ENCODE measurements at places on chromosomes 2 and 18.

DNA sequence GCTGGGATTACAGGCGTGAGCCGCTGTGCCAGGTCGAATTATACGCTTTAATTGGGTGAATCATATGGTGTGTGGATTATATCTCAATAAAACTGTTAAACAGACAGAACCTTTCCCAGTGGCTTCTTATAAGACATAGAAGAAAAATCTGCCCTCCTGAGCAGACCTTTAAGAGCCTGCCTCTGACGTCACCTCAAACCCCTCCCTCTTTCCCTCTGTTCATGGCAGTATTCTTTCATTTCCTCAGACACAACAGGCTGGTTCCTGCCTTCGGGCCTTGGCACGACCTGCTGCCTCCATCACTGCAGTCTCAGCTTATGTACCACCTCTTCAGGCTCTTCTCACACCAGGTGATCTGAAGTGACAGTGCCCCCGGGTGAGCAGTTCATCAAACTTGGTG lies 14.0 kb upstream of the PDIA6 start:
- DNase-seq: no peak

GRCh38 chr2:156115338-156115737 lies 217.2 kb downstream of the NR4A2 start:
- DNase-seq: no peak

DNA sequence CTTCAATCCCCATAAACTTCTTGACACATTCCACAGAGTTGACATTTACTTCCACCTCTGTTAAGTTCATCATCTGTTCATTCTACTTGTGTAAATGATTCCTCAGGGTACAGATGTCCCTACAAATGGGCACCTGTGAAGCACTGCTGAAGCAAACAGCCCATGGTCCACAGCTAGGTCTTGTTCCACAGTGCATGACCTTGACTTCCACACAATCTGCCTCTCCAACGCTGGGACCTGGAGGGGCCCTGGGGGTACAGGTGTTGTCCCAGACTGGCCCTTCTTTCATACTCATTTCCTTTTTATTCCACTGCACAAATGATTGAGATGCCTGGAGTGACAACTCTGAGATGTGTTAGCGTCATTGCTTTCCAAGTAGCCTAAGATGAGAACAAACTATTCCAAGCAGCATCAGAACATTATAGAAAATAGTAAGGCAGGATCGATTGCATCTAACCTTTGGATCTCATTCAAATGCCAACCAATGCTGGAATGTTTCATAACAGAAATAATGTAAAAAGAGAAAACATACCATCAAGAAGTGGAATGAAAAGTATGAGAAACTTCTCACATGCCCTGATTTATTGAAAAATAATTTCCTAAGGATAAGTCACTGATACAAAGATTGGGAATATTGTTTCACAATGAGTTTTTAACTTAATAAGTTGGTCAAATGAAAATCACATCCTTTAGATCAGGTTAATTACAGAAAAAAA lies 31.2 kb downstream of the PIEZO2 start:
- DNase-seq: no peak

- DNase-seq: no peak
Measured at GRCh38 chr2:155301221-155301620, 602.7 kb downstream of the KCNJ3 start.

DNA sequence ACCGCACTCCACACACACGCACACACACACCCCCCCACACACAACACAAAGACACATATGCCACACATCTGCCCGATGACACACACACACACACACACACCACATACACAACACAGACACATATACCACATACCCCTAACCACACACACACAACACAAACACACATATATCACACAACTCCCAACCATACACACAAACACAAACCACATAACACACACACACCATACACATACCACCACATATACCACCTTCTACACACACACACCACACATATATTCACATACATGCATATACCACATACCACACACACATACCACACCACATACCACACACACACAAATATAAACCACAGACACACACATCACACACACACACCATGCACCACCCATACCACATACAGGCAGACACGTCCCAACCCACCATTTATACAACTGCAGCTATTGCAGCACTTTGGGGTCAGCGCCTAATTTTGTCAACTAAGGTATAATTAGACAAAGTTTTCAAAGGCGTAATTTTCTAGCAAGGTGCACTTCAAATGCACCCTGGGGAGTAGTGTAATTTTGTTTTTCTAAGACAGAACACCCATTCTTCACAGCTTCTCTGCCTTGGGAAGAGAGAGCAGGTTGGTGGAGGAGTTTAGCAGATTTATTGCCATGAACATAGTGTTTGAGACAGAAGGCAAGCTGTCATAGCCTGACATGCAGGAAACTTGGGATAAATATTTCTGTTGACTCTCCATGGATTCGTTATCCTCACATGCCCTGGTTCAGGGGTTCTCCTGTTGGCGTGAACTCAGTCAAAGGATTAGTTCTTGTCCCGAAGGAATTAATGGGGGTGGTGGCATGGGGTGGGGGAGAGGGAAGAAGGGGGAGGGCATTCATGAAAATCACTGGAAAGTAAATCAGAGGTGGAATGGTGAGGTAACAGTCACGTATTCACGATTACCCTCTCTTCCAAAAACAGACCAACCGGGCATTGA lies 416.1 kb downstream of the LPIN1 start:
- DNase-seq: no peak

DNA sequence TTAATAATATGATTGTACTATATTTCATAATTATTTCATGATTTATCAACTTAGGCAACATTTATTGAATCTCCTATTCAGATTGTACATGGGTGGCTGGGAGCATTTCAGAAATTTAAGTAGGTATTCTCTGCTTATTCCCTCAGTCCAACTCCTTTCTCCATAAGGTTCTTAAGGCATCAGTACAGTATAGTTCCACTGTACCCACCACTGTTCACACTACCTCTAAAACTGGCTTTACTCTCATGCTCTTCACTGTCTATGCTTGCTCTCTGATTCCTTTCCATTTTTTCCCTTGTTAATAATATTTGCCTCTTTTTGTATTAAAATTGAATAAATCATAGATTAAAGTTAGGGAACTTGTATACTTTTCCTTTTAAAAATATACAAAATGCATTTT lies 89.8 kb downstream of the EHBP1 start:
- DNase-seq: no peak

GRCh38 chr2:7403092-7403775 lies 486.0 kb downstream of the RNF144A start:
- no peak for DNase-seq

DNA sequence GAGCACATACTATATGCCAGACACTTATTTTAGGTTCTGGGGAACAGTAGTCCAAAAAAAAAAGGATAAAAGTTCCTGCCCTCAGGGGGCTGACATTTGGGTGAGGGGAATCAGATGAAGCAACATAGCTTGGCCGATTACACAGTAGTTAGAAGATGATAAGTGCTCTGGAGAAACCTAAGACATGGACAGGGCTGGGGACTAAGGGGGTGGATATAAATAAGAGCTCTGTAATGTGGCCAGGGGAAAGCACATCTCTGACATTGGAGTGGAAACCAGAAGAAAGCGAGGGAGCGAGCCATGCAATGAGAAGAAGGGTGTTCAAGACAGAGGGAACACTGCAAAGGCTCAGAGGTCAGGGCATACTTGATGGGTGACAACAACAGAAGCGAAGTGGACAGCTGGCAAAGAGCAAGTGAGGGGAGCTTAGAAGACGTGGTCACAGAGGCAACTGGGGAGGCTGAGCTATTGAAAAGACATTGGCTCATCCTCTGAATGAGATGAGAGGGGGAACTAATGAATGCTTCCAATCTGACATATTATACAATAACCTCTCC lies 11.4 kb downstream of the TMEM182 start:
- no peak for DNase-seq
